ENCODE measurements at places on chromosomes 1 and 21. TPM values are rescaled to one million over a fixed set of nuclear protein-coding genes. Genes with fewer than 3 reads are reported as not detected.

DNA sequence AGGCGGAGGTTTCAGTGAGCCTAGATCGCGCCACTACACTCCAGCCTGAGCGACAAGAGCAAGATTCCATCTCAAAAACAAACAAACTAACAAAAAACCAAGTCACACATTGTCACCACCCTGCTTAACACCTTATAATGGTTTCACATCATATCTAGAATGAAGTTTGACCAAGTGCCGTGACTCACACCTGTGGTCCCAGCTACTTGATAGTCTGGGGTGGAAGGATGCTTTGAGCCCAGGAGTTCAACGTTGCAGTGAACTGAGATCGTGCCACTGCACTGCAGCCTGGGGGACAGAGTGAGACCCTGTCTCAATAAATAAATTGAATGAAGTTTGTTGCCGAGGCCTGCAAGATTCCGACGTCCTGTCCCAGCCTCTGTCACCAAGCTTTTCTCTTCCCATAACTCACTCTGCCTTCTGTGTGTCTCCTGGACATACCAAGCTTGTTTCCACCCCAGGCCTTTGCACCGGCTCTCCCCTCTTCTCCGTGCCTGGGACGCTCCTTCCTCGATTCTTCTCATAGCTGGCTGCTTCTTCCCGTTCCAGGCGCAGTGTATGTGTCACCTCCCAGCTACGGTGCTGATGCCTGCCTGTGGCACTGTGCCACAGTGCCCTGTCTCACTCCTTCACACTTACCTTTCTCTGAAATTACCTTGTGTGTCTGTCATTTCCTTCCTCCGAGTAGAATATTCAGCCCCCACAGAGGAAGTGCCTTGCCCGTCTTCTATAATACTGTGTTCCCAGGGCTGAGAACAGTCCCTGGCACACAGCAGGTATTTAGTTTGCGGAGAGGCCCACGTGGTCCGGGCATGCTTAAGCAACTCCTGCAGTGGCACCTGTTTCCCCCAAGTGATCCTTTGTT lies 3.8 kb upstream of the SELENON start:
- no peak for DNase-seq

DNA sequence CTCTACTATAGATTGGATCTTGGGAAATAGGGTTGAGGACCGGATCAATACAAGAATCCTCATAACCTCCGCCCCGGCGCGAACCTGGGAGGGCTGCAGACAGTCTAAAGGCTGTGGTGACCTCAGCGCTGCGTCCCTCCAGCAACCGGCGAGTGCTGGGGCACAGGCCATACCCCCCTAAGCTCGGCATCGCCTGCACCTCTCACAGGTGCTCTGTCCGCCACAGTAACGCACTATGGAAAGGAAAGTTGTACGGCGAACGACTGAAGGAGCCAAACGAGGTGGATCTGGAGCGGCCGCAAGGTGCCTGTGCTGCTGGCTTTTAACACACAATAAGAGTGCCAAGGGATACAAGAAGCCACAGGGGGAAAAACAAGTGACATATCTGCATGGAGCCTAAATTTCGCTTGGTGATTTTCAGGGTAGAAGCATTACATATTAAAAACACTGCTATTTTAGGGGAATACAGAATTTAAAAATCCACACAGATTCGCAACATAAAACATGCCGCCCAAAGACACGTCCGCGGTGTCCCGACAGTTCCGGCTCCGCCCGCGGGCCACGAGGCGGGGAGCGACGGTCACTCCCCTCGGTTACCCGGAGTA lies 1.4 kb upstream of the RBM15 start:
- DNase-seq, result peak; percentile 23

GRCh38 chr1:242826701-242827336 lies 302.3 kb upstream of the PLD5 start:
- no peak for DNase-seq

DNA sequence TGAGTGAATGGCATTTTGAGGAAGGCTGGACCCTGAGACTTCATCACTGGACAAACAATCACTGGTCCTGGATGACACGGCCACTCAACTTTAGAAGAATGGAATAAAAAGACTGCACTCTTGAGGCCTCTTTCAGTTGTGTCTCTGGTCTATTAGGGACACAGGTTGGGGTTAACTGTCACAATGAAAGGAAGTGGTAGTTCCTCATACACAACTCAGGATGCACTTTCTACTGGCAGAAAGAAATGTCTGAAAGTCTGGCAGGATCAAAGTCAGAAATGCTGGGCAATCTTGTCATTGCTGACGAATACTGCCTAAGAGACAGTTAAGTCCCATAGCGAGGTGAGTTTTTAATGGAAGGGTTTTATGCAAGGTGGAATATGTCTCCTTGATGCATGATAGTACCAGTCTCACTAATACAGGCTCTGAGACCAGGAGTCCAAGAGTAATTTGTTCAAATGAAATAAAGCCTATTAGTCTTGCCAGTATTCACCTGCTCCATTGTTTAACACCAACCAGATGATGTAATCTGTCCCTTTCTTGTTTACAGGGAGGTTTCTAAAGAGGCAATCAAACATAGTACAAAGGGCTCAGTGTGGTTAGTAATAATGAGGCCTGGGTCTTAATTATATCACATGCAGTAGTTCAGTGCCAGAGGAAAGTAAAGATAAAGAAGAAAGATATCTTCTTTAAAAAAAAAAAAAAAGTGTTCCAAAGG lies 11.2 kb upstream of the RRP15 start:
- no peak for DNase-seq

DNA sequence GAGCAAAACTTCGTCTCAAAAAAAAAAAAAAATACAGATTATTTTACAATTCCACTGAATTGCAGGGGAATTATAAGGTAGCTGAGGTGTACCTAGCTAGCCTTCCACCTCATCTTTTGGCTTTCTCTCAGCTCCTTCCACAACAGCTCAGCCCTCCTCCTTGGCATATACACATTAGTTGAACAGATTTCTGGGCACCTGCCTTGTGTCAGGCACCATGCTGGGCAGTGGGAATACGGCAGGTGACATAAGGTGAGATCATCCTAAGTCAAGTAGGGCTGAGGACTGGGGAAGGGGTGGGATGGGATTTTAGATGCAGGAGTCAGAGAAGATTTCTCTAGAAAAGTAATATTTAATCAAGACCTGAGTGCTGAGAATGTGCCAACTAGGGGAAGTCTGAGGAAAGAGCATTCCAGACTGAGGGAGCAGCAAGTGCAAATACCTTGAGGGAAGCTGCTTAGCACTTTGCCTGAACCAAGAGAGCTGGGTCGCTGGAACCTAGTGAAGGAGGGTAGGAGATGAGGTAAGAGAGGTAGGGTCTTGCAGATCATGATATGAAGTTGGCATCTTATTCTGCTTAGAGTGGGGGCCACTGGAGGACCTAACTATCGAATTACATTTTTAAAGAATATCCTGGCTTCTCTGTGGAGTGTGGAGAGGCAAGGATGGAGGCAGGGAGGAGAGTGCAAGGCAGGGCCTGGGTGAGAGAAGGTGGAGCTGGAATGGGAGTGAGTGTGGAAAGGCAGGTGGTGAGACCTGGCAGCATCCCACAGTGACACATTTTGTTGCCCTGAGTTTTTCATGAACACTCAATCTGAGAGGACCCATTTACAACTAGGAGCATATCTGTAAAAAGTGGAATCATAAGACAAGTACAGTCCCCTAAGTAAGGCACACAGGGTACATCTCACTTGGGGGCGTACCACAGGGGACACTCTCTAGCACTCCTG lies 28.2 kb downstream of the LAMC2 start:
- DNase-seq, result peak; percentile 79

GRCh38 chr1:113912594-113913311 lies 7.6 kb downstream of the DCLRE1B start:
- DNase-seq, result peak; percentile 85

DNA sequence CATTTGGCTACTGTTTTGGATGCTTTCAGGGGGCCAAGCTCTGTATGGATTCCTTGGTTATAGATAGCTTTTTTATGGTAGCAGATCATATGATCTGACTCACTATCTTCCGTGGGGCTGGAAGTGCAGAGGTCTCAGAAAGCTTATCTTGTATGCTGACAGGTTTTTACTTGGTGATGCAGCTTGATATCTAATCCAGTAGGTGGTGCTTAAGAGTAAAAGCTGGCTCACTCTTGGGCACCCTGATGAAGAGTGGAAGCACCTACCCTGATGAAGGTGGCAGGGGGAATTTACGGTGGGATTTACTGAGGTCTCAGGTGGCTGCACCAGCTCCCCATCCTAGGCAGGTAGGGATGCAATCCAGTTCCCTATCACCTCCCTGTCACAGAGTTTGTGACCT lies 151.2 kb downstream of the PTBP2 start:
- no peak for DNase-seq

- DNase-seq, result no peak
Measured at GRCh38 chr1:154478013-154478412, 24.0 kb upstream of the TDRD10 start.

DNA sequence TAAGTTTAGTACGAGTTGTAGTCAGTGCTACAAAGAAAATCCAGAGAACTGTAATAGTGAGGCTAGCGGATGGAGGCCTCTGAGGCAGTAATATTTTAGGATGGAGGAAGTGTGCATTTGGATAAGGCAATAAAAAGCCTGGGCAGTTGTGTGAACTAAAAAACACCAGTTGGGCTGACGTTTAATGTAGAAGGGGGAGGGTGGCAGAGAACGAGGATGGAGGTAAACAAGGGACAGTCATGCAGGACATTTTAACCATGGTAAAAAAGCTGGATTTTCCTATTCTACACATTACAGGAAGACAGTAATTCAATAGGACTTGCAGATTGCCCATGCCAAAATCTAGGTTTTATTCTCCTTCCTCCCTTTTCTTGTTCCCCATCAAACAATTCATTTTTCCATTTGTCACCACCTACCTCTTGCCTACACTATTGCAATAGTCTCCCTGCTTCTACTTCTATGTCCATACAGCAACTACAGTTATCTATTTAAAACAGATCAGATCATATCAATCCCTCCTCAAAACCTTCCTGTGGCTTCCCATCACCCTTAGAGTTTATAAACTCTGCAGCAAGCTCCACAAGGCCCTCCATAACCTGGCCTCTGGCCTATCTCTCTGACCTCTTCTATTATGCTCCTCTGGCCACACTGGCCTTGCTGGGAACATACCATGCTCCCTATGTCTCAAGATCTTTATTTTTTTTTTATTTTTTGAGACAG lies 27.7 kb downstream of the ERO1B start:
- DNase-seq, result no peak

- no peak for DNase-seq
Measured at GRCh38 chr1:241311056-241311746, 45.8 kb downstream of the RGS7 start.

DNA sequence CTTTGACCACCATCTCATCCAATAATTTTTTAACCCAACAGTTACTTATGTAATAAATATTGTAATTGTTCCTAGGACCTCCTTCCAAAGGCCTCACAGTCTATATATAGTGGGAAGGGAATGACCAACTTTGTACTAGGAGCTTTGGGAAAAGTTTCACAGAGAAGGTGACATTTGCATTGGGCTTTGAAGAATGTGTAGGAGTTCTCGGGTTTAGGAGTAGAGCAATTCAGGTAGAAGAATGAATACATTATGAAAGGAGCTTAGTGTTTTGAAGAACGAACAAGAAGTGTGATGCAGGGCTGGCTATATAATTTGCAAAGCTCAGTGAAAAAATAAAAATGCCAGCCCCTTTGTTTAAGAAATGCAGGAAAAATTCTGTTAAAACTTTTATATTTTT lies 330.4 kb upstream of the DEPDC1 start:
- no peak for DNase-seq

- no peak for DNase-seq
Measured at GRCh38 chr1:178614286-178614685, 101.4 kb downstream of the TEX35 start.

GRCh38 chr1:208004851-208005250 lies 93.9 kb upstream of the CD34 start:
- DNase-seq, result no peak

DNA sequence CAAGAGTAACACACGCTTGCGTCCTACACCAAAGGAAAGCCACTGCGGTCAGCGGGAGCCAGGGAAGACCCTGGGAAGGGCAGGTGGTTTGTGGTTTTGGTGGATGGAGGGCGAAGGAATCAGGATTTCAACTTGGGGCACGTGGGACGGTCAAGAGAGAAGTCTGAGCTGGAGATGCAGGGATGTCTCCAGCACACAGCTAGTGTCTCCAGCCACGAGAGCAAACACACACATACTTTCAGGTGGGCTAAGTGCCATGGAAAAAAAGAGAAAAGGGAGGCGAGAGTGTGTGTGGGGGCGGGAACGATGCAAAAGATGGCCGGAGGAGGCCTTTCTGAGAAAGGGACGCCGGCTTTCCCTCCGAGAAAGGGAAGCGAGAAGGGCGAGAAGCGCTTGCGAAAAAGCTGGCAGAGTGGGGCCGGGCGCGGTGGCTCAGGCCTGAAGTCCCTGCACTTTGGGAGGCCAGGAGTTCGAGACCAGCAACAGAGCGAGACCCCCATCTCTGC lies 1.4 kb upstream of the SRRM1 start:
- peak; percentile 12 for DNase-seq

DNA sequence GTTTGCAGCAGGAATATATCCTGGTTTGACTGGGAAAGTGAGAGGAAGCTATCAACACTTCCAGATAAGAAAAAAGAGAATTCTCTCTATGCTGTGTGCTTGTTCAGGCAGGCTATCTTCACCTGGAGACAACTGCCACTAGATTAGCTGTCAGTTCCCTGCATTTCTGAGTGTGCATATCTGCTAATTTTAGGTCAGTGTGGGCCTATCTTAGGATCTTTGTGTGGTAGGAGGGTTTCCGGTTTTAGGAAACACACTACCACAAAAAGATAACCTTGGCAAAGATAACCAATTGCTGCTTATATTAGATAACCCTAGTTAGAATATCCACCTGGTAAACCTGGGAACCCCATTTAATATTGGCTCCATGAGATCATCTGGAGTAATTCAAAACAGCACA lies 22.5 kb upstream of the GBP5 start:
- DNase-seq, result no peak

- no peak for DNase-seq
Measured at GRCh38 chr1:108590957-108591356, 31.1 kb downstream of the EEIG2 start.

DNA sequence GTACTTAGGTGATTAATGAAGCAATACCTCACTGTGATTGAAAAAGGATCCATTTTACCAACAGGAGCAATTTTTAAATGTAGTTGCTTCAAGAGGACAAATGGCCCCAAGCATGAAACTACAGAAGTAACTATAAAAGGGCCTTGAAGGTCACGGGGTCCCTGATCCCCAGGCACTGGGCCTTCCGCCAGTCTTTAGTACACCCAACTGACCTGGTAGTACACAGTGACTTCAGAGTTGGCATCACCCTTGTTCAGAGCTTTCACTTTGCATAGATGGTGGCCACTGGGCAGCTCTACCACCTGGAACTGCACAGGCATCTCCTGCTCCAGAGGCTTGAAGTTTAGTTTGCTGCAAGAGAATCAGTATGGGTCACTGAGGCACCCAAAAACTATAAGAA lies 84.3 kb downstream of the NRDC start:
- DNase-seq, result no peak

TMPRSS3 gene
- total RNA-seq, result 0.09 TPM

CFAP141 gene
- not detected for total RNA-seq

NPHP4 gene
- total RNA-seq, result 21.7 TPM

TCP10L gene
- total RNA-seq, result 7.9 TPM

RCOR3 gene
- total RNA-seq, result 60.1 TPM

ATPAF1 gene
- total RNA-seq, result 32.7 TPM

PARP1 gene
- total RNA-seq, result 95.2 TPM

All from cerebellum (tissue), 4 donors.